Stimulated activated CD4-positive, alpha-beta T cell treated with anti-CD3 and anti-CD28 coated beads, TNF-alpha, amount 100 ng/mL, for 48 hours (primary cell): ENCODE measurements at places on chromosomes 12 and 14.
A peak's percentile ranks its signal among the peaks of the same experiment; 100 is the strongest.

- DNase-seq, result no peak
Observed at GRCh38 chr12:31312431-31312830, 13.5 kb downstream of the SINHCAF start.

- DNase-seq, result no peak
Observed at GRCh38 chr12:122515275-122515674, 11.5 kb downstream of the RSRC2 start.

- no peak for DNase-seq
Observed at GRCh38 chr14:104389326-104390220, 190.0 kb upstream of the C14orf180 start.

- no peak for DNase-seq
Observed at GRCh38 chr12:85633491-85633890, 202.7 kb downstream of the RASSF9 start.

DNA sequence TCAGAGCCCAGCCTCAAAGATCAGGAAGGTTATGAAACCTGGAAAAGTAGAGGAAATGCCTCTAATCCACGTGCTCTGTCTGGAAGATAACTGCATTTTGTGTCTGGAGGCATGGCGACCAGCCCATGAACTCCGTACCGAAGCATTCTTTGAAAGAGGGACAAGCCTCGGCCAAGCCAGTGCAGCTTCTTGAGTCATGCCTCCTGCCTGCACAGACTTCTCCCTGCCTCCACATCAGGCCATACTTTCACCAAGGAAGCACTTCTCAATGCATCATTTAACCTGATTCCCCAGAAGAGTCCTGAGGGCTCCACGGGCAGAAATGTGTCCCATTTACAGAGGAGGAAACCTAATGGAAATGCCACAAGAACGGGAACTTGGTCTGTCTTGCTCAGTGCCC, 3.4 kb downstream of the ACTN1 start:
- DNase-seq, result no peak

- DNase-seq, result no peak
Observed at GRCh38 chr12:68631227-68631626, 20.5 kb downstream of the RAP1B start.

GRCh38 chr12:109630815-109631214, 57.2 kb downstream of the MVK start:
- no peak for DNase-seq

DNA sequence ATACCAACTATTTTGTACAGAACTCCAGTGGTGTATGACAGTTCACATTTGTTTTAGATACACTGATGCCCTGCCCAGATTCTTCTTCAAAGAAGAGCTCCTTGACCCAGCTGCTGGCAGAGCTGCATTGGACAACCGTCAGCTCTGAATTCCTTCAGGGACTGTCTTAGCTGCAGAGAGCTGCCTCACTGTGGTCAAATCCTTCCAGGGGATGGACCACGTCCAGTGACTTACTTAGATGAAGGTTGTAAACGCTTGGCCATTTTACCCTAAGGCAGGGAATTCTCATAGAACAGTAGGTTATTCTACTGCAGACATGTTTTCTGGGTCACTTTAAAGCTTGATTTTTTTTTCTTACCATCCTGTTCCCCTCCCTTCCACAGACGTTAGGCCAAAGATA, 905.0 kb upstream of the ATXN7L3B start:
- DNase-seq, result no peak

GRCh38 chr12:82593901-82594396, 92.8 kb upstream of the TMTC2 start:
- no peak for DNase-seq

GRCh38 chr12:23659131-23659530, 290.3 kb downstream of the SOX5 start:
- DNase-seq, result no peak

GRCh38 chr12:46384451-46385309, 12.1 kb upstream of the SLC38A2 start:
- no peak for DNase-seq

DNA sequence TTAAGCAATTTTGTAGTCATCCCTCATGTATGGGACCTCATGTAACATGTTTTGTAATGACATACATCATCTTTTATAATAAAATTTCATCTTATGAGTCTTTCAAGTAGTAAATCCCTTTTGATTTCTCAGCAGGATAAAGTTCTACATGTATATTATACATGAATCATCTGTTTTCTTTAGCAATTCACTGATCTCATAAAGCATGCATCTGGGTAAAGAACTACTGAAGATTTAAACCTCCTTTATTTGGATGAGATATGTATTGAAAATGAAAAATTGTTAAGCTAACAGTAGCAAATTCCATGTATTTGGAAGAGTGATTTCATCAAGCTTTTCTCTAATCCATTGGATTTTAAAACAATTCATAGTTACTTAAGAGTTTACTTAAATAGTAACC, 126.9 kb downstream of the KITLG start:
- DNase-seq, result no peak

- DNase-seq, result no peak
Observed at GRCh38 chr12:41777064-41777790, 367.4 kb downstream of the GXYLT1 start.

DNA sequence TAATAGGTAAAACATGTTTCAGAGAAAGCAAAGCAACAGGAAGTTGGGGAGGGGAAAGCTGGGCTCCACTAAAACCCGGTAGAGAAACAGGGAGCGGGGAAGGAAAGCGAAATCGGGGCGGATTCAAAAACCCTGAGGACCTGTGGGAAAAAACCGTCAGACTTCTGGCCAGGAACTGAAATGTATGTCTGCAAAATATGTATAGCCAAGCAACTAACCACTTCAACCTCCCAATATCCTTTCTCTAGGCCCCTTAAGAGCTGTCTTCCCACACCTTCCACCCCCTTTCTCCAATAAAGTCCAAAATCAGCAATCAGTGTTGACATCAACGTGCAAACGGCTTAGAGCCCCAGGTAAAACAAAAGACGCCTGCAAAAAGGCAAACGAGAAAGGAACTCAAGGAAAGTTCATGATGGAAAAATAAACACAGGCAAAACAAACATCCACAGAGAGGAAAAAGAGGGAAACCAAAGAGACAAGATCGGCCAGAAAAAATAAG, 32.8 kb downstream of the SIX1 start:
- DNase-seq, result no peak

DNA sequence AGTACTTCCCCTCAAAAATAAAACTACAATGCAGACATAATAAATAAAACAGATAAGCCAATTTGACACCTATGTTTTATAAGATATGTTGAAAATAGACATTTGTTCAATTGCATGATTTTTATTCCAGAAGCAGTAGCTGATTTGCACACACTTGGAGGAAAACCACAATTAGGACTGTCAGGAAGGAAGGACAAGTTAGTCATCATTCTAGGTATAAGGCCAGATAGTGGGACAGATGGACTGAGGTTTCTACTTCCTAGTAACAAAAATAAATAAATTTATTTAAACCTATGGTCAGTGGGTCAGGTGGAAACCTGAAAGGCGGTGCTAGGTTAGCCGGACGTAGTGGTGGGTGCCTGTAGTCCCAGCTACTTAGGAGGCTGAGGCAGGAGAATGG, 141.8 kb upstream of the RASSF8 start:
- no peak for DNase-seq

DNA sequence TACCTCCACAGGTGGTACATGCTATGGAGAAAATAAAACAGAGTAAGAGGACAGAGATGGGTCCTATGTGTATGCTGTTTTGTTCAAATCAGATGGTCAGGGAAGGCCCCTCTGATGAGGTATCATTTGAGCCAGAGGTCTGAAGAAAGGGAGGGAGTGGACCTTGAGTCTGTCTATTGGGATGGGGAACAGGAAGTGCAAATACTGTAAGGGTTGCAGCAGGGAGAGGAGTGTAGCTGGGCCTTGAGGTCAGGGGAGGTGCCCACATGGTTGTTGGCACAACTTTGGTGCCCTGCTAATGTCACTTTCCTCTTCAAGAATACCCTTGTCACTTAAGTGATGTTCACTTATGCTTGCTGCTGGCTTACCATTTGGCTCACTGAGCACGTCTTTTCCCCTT, 83.3 kb downstream of the PRKCH start:
- no peak for DNase-seq

GRCh38 chr12:104695453-104696148, 238.9 kb downstream of the CHST11 start:
- peak; percentile 75 for DNase-seq
